Left forelimb (tissue), 1 donor: ENCODE measurements at places on chromosomes 1 and 21.

- DNase-seq, result no peak
These were observed 29.4 kb upstream of the B3GALNT2 start for GRCh38 chr1:235533476-235534168.

- DNase-seq, result no peak
These were observed 200.0 kb downstream of the KCNK2 start for GRCh38 chr1:215282557-215282956.

DNA sequence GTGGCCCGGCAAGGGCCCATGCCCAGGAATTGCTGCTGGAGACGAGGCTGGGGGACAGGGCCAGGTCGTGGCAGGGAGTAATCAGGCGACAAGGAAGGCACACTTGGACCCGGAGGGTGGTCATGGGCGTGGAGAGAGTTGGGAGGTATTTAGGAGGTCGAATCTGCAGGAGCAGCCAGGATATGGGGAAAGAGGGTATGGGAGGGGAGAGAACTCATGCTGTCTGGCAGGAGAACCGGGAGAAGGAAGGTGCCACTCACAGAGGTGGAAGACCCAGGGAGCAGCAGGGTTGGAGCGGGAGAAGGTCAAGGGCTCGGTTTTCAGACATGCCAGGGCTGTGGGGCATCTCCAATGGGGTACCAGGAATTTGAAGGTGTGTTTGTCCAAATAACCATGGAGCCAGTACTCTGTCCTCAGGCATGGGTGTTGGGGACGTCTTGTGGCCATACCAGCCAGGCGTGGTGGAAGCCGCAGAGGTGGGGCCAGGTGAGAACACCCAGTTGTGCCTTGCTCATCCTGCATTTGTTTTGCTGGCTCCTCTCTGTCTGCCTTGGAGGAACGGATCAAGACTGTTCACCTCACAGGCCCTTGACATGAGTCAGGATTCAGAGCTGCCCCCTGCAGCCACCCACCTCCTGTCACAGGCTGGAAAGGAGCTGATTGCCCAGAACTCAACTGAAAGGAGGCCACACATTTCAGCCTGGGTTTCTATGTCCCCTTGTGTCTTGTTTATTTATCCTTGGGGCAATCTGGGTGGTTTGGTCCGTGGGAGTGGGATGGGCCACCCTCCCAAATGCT, 111.6 kb downstream of the SPSB1 start:
- DNase-seq, result no peak

DNA sequence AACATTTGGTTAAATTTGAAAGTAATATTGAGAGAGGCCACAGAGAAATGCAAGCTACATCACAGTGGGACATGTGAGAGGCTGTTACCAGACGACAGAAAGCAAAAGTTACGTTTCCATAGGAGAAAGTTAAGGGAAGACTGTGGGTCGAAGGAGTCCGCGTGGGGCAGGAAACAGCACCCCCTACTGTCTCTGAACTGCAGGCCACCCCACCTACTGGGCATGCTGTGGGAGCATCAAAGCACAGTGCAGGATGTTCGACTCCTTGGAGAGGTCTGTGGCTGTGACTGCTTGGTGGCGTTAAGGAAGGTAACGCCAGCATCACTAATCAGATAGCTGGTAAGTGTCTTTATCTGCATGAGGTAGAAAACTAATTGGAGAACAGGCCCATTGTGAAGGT, 123.9 kb downstream of the PTBP2 start:
- DNase-seq, result no peak

DNA sequence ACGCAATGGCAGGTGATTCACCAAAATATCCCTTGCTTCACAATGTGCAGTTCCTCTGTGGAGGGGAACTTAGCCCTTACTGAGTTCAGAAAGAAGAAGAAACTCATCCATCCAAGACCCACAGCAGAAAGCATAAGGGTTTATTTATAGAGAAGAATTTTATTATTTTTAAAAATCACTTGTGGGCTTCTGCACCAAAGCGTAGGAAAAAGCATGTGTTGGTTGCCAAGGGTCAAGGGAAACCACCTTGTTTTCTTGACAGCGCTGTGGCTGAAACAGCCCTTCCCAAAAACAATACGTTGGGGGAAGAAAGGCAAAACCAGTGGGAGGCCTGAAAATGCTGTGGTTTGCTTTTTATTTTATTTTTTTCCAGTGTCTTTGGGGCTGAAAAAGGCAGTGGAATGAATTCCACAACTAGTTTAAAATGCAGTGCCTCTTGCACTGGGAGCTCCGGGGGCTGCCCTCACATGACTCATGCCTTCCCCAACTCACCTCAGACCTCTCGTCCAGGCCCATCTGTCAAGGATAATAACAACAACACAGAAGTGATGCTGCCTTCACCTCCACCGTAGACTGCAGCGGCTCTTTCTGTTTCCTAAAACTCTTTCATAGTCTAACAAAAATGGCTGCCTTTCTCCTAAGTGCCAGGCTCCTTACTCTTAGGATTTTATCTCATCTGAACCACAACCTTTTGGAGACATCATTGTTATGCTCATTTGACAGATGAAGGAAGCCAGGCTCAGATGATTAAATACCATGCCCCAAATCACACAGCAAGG, 224.2 kb upstream of the JUN start:
- DNase-seq, result no peak

DNA sequence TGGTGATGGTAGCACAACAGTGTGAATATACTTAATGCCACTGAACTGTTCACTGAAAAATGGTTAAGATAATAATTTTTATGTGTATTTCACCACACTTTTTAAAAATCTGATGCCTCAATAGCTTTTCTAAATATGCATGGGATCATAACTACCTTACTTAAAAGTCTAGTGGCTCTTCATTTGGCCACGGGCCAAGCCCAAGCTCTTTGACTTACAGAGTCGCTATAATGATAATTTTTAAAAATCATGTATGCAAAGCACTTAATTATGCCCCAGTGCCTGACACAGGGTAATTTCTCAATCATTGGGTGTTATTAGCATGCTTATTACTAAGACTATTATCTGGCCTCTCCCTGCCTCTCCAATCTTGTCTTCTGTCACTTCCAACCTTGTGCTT, 7.6 kb upstream of the CNN3 start:
- DNase-seq, result no peak

GRCh38 chr1:229562686-229563085, 4.2 kb upstream of the ABCB10 start:
- no peak for DNase-seq

- no peak for DNase-seq
These were observed 264.1 kb downstream of the FOXD2 start for GRCh38 chr1:47701741-47702515.

GRCh38 chr1:182317611-182318161, 73.9 kb downstream of the GLUL start:
- DNase-seq, result no peak

GRCh38 chr1:204971517-204972336, 71.3 kb upstream of the CNTN2 start:
- DNase-seq, result no peak

DNA sequence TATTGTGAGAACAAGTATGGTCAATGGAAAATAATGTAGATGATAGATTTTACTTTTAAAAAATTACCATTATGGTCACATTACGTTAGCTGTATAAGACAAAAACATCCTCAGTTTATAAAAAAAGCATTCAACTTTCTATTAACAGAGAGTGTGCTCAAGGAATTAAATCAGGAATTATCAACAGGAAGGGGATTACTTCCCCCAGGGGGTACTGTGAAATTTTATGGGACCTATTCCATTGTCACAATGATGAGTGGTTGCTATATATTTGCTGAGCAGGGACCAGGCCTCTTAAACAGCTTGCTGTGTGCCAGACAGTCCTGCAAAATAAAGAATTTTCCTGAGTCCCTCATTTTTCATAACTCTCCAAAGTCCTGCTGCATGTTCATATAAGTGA, 21.2 kb downstream of the JAM2 start:
- no peak for DNase-seq

GRCh38 chr1:209434066-209434465, 149.4 kb upstream of the CAMK1G start:
- DNase-seq, result no peak
